ENCODE measurements at places on chromosomes 12 and 14.

DNA sequence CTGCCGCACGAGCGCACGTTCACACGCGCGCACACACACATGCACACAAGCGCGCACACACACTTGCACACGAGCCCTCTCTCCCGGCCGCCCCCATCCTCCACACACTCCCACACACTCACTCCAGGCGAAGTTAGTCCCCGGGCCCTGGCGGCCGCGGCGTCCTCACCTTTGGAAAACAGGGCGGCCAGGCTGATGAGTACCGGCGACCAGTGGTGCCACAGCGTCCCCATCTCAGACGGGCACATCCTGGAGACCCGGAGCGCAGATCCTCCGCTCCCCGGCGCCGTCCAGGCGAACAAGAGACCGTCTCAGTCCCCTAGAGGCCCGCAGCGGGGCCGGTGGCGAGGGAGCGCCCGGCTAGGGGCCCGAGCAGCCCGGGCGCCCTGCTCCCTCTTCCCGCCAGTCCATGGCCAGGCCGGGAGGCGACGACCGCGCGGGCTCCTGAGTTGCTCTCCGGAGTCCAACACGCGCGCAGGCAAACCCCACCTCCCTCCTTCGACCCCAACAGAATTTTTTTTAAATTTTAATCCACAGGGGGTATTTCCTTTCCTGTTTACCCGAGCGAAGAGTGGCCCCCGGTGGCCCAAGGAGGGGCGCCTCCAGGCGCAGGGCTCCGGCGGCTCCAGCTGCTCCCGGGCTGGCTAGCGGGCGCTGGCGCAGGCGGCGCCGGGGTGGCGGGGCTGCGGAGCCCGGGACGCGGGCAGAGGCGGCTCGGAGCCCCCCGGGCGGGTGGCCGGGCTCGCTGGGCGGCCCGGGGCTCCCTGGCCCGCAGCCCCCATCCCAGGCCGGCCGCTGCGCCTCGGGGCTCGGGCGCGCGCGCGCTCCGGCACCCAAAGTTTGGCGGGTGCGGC, 506 bp downstream of the TMEM132D start:
- DNase-seq, result no peak

GRCh38 chr12:50538182-50538581, 33.4 kb downstream of the DIP2B start:
- DNase-seq, result no peak

GRCh38 chr12:131965073-131965472, 15.3 kb downstream of the EP400 start:
- DNase-seq, result no peak

GRCh38 chr14:58794993-58795762, 157.4 kb downstream of the DACT1 start:
- no peak for DNase-seq

GRCh38 chr12:2485681-2486080, 309.1 kb upstream of the FKBP4 start:
- DNase-seq, result no peak

DNA sequence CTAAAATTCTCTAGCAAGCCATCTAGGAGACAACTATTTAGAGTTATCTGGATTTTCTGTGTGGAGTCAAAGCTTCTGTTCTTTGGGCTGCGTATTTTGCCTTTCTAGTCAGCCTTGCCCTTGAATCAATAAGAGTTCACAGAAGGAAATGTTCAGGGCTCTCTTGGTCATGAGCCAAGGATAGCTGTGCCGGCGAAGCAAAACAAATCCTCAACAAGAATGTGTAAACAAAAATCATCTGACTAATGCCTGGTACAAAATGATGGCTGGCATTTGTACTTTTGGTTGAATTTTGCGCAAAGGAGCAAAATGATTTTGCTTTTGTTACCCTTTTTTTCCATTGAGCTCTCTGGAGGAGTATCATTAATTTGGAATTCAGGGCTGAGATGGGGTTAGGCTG, 171.1 kb downstream of the DACT1 start:
- DNase-seq, result peak; percentile 18

DNA sequence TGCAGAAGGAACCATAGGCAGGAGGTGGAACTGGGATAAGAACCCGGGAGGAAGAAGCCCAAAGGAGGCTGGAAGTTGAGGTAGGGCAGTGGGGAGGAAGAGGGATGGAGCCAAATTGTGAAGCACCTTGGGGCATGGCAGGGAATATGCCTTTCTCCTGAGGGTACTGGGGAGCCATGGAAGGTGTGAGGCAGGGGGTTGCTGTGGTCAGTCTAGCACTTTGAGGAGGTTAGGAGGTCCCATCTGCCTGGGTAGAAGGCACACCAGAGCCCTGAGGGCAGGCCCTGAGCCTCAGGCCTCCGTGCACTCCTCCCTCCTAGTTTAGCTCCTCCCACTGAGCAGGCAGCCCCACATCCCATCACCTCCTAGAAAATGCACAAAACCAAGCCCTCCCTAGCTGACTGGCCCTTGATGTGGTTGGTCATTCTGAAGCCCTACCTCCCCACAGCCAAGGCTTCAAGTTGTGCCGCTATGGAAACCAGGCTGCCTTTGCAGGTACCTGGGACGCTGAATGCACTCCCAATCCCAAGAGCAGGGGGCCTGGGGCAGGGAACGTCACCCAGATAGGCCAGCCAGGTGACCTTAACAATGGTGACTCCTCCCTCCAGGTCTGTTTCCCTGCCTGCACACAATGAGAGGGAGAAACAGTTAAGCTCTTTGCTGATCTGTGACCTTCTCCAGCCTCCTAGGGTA, 15.1 kb downstream of the PHETA1 start:
- DNase-seq, result no peak

- DNase-seq, result no peak
These were observed 9.2 kb downstream of the HOXC8 start for GRCh38 chr12:54017878-54018467.

DNA sequence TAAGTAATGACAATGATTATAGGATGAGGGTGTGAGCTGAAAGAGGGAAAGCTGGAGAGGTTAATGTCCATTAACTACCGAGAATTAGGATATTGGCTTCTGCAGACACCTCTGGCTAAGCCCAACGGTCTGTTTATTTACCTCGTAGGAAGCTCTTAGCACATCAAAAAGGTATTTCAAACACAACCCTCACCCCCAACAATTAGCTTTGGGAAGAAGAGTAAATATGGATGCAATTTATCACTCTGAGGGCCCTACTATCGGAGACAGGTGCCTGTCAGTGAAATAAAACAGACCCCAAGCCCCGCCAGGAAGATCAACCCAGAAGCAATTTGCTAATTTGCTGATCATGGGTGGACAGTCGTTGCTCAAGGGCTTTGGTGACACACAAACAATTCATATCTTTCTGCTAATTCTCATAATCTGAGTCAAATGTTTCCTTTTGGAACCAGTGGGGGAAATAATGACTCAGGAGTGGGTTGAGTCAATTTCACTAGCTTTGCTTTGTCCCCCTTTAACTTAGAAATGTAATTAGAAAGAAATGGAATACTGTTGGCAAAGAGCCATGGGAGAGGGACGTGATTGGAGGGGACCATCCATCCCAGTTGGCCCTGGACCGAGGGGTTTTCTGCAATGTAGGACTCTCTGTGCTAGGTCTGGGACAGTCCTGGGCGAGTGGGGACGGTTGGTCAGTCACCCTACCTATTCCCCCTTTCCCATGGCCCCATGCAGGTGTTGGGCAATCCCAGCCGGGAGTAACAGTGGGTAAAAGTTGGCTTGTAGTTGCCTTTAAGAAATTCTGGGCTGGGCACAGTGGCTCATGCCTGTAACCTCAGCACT, 99.1 kb upstream of the MED13L start:
- no peak for DNase-seq

- DNase-seq, result no peak
These were observed 105.9 kb downstream of the ETV6 start for GRCh38 chr12:11755302-11755930.

Measured in epithelial cell of prostate (primary cell).